ENCODE measurements at places on chromosomes 6 and 20. TPM values are rescaled to one million over a fixed set of nuclear protein-coding genes. Genes with fewer than 3 reads are reported as not detected.

Gene STMND1
- total RNA-seq: 1.1 TPM

- H3K27ac ChIP-seq: peak overlapping the region; percentile 20
- H3K36me3 ChIP-seq: no peaks in the 10 kb centered on the region
- H3K4me3 ChIP-seq: no peak overlapping the region
- no peaks in the 10 kb centered on the region for H3K27me3 ChIP-seq
- H3K4me1 ChIP-seq: peaks cover 10% of the 10 kb centered on the region
- no peak for DNase-seq
Observed at GRCh38 chr6:2632368-2632767, 118.4 kb downstream of the MYLK4 start.

DNA sequence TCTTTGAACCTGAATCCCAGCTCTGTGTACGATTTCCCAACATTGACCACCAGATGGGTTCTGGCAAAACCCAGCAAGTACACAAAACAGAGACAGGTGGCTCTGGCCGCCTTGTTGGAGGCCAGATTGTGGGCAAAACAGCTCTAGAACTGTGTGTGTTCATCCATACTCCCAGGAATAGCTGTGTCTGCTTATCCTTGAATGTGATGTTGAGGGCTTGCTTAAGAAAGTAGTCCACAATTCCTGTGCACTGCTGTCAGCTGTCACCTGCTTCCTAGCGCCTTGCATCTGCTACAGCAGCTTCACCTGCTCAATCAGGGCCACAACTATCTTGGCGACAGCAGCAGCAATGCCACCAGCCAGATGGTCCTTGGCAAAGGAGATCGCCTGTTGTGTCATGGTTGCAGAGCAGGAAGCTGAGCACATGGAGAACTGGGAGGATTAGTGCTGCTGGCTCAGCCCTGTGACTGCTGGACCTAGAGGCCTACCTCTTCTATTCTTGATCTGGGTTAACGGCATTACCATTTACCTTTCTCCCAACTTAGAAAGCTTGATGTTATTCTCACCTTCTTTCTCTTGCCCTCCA is 3.7 kb upstream of the SMAP1 start:
- no peak for DNase-seq
- no peak overlapping the region for H3K27ac ChIP-seq
- no peaks in the 10 kb centered on the region for H3K4me1 ChIP-seq

DNA sequence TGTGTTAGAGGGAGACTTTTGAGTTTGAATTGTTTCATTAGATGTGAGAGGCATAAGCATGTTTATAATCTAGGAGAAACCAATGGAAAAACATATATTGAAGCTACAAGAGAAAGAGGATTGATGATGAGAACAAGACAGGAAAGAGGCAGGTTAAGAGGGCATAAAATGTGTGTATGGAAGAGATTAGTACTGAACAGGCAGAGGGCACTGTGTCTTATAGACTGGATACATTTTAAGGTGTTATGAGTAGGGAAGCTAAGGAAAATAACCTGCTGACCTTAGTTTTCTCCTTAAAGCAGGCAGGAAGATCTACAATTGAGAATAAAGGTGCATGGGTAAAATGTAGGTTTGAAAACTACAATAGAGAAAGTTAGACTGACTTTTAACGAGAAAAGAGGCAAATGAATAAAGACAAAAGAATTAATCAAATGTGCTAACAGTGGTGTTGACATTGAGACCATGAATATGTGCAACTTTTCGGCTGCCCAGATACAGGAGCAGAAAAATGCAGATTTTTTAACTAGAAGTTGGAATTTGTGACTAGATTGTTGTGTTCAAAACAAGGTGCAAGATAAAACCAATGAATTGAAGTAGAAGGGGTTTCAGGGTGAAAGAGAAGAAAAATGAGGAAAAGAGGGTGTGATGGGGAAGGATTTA is 846.3 kb downstream of the HACE1 start:
- no peaks in the 10 kb centered on the region for H3K27me3 ChIP-seq
- no peak overlapping the region for H3K4me3 ChIP-seq
- DNase-seq: no peak
- no peaks in the 10 kb centered on the region for H3K36me3 ChIP-seq

Gene MYL9
- 974 TPM for total RNA-seq

Gene IYD
- total RNA-seq: 16.0 TPM

GRCh38 chr6:5737460-5737859 is 269.3 kb downstream of the NRN1 start:
- H3K4me1 ChIP-seq: no peaks in the 10 kb centered on the region
- no peak overlapping the region for H3K27ac ChIP-seq
- no peak overlapping the region for H3K4me3 ChIP-seq
- H3K27me3 ChIP-seq: no peaks in the 10 kb centered on the region
- no peak for DNase-seq

Gene FAM162B
- total RNA-seq: not detected

Measured in transverse colon (tissue), 4 donors.